ENCODE measurements at places on chromosomes 11 and 22.
A peak's percentile ranks its signal among the peaks of the same experiment; 100 is the strongest.

DNA sequence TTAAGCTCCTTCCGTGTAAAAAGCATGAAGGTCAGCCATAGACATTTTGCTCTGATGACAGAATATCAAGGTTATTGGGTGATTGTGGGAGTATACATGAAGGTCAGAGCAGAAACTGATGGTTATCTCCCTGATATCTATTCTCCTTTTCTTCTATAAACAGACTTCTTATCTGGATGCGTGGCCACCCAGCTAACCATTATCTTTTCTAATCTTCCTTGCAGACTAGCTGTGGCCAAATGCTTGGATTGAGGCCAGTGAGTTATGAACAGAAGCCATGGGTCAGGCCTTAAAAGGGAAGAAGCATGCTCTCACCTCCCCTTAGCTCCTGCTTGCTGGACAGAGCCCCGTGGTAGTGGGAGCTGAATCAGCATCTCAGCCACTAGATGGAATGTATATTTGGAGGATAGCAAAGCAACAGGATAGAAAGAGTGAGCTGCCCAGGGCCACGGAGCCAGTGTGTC, 31.3 kb upstream of the LRRC55 start:
- DNase-seq: no peak

GRCh38 chr11:131609337-131609736, 238.9 kb downstream of the NTM start:
- no peak for DNase-seq

DNA sequence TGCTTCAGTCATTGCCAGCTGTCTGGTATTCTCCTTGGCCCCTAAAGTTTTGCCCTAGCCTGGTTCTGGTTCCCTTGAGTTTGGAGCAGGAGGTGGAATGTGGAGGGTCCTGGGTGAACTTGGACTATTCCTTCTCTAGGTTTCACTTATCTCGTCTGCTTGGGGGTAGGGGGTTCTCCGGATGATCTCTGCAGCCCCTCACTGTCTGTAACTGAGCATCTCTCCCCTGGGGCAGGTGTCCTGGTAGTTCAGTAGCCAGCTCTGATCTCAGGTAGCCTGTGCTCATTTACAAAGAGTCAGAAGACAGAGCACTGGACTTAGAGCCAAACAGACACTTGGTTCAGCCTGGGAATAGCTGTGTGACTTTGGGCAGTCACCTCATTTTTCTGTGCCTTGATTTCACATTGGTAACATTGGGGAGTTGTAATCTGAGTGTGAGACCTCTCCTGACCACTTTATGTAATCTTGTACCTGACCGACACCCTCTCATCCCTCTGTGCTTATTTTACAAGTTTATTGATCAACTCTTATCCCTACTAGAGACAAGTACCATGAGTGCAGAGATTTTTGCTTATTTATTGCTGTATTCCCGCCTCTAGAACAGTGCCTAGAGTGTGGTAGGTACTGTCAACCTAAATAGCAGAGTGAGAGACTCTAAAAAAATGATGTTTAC, 804 bp downstream of the CCDC134 start:
- no peak for DNase-seq

DNA sequence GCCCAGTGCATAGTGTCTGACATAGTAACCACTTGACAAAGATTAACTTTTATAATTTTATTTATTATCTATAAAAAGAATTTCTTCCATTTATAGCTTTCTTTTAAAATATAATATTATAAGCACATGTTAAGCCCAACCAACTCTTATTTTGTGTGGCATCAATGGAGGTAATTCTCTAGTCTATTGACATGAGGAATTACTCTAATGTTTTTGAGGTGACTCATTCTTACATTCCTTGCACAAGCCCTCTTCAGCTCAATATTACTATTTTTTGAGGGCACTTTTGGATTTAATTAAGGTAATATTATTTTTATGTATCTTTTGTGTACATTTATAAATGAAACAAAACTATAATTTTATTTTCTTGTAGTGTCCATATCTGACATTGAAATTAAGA, 59.6 kb downstream of the AASDHPPT start:
- DNase-seq: no peak

GRCh38 chr22:44623771-44624510, 78.1 kb upstream of the PRR5 start:
- DNase-seq: peak; percentile 53

DNA sequence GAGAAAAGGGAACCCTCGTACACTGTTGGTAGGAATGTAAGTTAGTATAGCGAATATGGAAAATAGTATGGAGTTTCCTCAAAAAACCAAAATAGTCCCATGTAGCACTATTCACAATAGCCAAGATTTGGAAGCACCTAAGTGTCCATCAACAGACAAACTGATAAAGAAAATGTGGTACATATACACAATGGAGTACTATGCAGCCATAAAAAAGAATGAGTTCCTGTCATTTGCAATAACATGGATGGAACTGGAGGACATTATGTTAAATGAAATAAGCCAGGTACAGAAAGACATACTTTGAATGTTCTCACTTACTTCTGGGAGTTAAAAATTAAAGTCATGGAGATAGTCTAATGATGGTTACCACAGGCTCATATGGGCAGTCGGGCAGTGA, 64.0 kb upstream of the RAB1B start:
- no peak for DNase-seq

GRCh38 chr11:25615069-25615468, 716.9 kb upstream of the ANO3 start:
- no peak for DNase-seq

DNA sequence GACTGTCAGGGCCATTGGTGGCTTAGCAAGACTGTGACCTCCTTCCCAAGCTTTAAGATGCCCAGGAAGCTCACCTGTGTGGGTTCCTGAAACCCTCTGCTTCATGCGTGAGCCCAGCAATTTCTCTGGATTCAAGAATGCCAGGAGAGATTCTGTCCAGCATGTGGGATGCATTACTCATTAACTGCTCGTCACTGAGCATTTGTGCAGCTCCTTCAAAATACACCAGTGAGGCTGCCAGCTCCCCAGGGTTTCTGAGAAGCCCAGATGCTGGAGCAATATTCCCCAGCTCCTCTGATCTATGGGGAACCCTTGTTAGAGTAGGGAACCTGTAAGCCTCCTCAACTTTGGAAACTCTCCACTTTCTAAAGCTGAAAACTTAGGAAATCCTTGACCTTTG, 126.5 kb downstream of the CHST1 start:
- DNase-seq: no peak

DNA sequence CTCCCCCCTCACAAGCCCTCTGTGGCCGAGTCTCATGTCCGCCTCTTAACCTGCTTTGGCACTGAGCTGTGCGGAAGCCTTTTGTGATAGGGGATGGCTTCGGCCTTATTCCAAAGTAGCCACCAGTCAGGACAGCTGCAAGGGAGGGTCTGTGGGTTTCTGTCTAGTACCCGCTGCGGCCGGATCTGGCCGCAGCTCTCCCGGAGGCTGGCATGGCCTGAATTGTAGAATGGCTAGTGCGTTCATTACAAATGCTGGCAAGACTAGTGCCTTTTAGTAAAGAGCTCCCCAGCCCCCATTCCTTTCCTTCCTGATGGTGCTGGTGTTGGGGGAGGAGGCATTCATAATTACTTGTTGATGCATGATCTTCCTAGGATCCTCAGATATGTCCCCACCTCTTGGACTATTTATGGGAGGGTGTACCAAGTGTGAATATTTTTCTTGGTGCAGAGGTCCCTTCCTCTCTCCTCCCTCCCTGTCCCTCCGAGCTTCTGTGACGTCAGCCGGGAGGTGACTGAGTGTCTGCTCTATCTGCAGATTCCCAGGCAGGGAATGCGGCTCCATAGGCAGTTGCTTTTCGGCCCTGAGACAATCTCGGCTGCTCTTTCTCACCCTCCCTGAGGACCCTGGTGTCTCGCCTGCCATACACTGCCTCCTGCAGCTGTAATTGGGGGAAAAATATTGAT, 108.7 kb upstream of the E2F8 start:
- no peak for DNase-seq

DNA sequence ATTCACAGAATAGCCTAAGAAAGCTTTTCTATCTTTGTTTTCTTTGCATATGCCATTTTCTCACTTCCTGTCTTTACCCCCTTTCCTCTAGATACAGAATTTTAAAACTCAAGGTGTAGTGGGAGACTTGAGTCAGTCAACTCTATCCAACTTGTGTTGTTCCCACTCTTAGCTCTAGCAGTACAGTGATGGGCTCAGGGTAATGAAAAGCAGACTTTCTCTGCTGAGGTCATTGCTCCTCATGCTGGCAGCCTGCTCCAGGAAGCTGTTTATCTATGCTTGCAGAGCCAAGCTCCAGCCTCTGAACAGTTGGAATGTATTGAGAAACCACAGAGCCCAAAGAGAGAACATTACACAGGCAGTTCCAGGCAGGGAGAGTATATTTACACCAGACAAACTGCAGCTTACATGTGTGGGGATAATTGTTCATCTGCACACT, 68.1 kb downstream of the CSTPP1 start:
- no peak for DNase-seq

GRCh38 chr22:35051013-35051535, 14.9 kb upstream of the ISX start:
- DNase-seq: no peak

DNA sequence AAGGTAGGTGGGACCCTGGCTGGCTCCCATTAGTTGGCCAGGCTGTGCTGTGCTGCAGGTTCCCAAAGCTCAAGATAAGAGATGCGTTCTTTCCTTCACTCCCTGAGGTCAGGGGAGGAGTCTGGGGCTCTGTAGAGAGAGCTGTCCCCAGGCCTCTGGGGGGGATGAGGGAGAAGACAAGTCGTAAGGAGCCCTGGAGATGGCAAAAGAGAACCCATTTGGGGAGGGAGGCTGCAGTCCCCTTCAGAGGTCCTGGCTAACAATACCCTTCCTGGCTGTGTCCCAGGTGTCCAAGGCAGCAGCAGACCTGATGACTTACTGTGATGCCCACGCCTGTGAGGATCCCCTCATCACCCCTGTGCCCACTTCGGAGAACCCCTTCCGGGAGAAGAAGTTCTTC, 916 bp downstream of the GNG3 start:
- no peak for DNase-seq

GRCh38 chr22:48507171-48507570, 1320.5 kb downstream of the BRD1 start:
- no peak for DNase-seq

DNA sequence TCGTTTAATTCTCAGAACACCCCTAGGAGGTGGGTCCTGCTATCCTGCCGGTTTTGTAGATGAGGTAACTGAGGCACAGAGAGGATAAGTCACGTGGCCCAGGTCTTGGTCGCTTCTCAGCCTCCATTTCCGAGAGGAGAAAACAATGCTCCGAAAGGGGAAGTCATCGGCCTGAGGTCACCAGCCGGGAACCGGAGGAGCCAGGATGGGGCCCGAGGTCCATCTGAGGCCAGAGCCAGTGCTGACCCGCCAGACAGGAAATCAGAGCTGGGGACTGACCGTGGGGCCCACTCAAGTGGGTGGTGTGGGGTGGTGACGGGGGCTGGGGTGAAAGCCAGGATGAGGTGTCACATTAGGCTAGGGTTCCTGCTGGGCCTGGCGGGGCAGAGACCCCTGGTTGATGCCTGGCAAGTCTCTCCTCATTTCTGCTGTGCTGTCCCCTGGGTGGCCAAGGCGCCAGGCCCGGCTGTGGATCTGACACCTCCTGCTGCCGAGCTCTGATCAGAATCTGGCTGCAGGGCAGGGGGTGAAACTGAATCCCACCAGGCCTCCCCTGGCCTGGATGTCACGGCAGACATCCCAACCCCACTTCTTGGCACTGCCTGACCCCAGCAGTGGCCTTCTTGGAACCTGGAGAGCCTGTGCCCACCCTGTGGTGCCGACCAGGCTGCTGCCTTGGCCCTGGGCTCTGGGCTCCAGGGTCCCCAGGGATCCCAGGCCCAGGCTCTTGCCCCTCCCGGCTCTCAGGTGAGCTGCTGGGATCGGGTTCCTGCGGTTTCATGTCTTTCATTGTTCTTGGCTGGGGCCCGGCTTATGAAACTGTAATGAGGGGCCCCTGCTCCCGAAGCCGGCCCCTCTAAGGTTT, 12.0 kb downstream of the TRIOBP start:
- DNase-seq: peak; percentile 54
